ENCODE measurements at places on chromosomes 3 and 15.

DNA sequence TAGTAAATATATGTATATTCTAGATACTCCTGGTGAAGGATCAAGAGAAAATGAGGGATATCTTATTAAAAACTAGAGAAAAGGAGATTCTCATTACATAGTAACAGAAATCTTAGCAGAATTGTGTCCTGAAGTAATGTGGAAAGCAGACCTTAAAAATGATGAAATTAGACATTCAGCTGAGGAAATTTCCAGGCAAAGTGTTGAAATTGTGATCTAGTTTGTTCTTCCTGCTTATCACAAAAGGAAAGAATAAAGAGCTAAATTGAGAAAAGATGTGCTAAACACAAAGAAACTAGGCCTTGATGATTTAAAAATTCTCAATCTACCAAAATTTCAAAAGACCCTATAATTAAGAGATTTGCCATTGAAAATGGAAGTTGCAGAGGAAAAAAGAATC lies 362.6 kb upstream of the PLSCR5 start:
- no peak for DNase-seq

GRCh38 chr15:31262143-31262530 lies 64.5 kb upstream of the KLF13 start:
- DNase-seq, result peak; percentile 4

DNA sequence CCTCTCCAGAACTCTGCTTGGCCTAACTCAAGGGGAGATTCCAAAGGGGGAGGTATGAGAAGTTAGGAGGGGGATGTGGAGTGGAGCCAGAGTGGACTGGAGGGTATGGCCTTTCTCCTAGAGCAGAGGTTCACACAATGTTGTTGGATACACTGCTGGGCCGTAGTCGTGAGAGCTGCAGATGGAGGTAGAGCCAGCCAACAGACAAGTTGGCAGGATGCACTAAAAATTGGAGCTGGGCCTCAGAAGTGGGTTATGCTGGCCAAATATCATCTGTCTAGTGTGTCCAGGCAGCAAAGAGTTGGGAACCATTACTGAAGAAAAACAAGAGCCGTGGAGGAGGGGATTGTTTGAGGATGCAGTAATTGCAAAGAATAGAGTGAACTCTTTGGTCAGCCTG lies 27.7 kb upstream of the LRRFIP2 start:
- no peak for DNase-seq

GRCh38 chr3:38108649-38109579 lies 28.0 kb downstream of the ACAA1 start:
- DNase-seq, result no peak

- DNase-seq, result no peak
Measured at GRCh38 chr3:127446756-127447155, 143.8 kb downstream of the TPRA1 start.

GRCh38 chr15:96428742-96429141 lies 98.2 kb downstream of the NR2F2 start:
- no peak for DNase-seq

DNA sequence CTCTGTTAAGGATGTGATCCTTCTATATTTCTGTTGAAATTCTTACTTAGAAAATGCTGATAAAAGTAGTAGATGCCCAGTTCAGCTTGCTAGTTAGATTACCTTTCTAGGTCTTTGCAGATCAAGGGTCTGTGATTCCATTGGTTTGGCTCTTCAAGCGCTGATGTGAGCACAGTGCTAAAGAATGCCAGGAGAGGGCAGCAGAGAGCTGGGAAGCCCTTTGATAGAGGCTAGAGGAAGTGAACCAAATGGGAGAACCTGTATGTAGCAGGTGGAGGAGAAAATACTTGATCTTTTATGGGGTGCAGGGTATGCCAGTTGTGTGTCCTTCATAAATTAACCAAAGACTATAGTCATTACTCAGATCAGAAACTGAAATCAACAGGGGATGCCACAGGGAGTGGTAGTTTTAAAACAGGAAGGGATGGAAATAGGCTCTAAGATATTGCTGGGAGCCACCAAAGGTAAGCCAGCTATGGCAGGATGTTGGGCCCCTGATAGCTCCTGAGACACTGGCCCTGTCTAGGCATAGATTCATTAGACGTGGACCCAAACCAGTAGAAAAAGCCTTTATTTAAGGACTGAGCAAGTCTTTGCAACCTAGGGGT lies 677.4 kb downstream of the SQOR start:
- DNase-seq, result peak; percentile 55

GRCh38 chr3:48301800-48302166 lies 31.7 kb downstream of the SPINK8 start:
- peak; percentile 22 for DNase-seq

DNA sequence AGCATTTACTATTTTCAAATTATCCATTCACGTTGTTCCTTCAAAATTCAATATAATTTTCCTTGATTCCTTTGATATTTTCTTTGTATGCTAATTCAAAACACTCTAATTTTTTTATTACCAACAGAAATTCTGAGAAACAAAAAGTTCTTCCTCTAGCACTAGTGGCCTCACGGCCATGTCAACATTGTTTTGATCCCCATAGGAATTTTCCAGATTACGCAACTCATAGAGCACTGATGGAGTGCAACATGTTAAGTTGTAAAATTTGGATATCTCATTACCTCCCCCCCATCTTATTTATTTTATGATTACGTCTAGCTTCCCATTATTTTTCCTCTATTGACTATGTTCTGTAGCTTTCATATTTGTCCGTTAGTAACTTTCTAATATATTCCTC lies 745.3 kb downstream of the TUSC7 start:
- DNase-seq, result no peak

GRCh38 chr15:52727815-52728214 lies 48.6 kb upstream of the ATOSA start:
- DNase-seq, result no peak

GRCh38 chr15:79102595-79102994 lies 12.0 kb upstream of the RASGRF1 start:
- DNase-seq, result no peak

DNA sequence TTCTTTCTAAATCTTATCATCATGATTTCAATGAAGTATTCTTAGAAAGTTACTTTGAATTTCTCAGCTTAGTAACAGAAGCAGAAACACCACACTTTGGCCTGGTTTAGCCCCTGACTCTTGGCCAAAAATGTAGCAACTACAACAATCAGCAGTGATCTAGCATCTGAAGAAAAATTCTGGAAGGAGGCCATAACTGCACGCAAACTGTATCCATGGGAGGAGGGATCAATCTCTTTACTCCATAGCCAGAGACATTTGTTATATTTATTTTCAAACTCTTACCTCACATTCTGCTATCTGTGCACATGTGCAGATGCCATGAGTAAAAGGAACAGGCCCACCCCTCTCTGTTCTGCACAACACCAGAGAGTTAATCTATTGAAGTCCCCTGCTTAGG lies 251.0 kb upstream of the P2RY1 start:
- DNase-seq, result no peak

GRCh38 chr15:49239105-49239504 lies 69.1 kb downstream of the GALK2 start:
- no peak for DNase-seq
